ENCODE measurements at places on chromosomes 2 and 18. TPM values are rescaled to one million over a fixed set of nuclear protein-coding genes. Genes with fewer than 3 reads are reported as not detected.
A peak's percentile ranks its signal among the peaks of the same experiment; 100 is the strongest.

Gene PROKR1
- not detected for total RNA-seq

Gene GPAT2
- not detected for total RNA-seq

DNA sequence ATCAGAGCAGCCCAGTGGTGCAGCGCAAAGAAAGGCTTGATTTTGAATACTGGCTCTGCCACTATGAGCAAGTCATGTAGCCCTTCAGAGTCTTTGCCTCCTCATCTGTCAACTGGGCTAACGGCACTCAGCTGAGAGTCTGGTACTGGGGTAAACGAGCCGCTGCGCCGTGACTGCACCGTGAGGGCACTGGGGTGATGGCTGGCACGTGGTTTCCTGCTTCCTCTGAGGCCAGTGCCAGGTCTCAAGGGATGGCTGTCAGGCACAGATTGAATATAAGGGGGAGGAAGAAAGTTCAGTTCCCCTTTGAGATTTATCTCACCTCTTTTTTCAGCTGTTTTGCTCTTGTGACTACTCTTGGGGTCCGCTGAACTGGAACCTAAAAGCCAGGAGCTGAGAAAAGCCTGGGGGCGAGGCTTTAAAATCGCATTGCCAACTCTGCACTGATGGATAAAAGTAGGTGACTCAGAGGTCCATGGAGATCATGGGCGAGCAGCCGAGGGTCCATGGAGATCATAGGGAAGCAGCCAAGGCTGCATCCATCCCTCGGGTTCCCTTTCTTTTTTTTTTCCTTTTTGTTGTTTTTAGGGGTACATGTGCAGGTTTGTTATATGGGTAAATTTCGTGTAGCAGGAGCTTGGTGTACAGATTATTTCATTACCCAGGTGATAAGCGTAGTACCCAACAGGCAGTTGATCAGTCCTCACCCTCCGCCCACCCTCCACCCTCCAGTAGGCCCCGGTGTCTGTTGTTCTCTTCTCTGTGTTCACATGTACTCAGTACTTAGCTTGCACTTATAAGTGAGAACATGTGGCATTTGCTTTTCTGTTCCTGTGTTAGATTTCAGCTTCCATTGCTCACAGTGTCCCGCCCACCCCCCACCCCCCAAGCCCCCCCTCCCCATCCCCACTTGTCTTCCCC lies 114.3 kb downstream of the SPP2 start:
- peak; percentile 9 for DNase-seq
- no peaks in the 10 kb centered on the region for H3K4me1 ChIP-seq
- H3K36me3 ChIP-seq, result no peaks in the 10 kb centered on the region
- no peaks in the 10 kb centered on the region for H3K27me3 ChIP-seq
- no peak overlapping the region for H3K4me3 ChIP-seq

DNA sequence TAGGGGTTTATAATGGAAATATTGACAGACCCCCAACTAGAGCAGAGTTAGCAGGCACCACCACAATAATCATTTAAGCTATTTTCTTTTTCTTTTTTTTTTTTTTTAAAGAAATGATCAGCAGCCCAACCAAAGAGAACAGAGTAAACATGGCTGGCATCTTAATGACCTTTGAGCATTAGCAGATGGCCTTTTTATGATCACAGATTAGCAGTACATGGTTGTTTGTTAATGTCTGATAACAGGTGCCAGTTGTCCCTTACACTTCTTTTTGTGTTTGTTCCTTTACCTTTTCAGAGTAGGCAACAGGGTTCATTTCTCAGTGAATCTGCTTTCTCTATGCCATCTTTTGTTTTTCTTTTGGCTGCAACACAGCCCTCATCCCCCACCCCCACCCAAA lies 747.0 kb downstream of the BCL11A start:
- H3K36me3 ChIP-seq, result no peaks in the 10 kb centered on the region
- H3K27ac ChIP-seq, result no peak overlapping the region
- no peaks in the 10 kb centered on the region for H3K4me1 ChIP-seq
- no peak overlapping the region for H3K4me3 ChIP-seq

- no peaks in the 10 kb centered on the region for H3K4me1 ChIP-seq
- H3K36me3 ChIP-seq, result no peaks in the 10 kb centered on the region
- no peaks in the 10 kb centered on the region for H3K27me3 ChIP-seq
- no peak overlapping the region for H3K27ac ChIP-seq
- H3K4me3 ChIP-seq, result no peak overlapping the region
- DNase-seq, result no peak
These were observed 357.5 kb downstream of the PTPRM start for GRCh38 chr18:7924616-7925015.

DNA sequence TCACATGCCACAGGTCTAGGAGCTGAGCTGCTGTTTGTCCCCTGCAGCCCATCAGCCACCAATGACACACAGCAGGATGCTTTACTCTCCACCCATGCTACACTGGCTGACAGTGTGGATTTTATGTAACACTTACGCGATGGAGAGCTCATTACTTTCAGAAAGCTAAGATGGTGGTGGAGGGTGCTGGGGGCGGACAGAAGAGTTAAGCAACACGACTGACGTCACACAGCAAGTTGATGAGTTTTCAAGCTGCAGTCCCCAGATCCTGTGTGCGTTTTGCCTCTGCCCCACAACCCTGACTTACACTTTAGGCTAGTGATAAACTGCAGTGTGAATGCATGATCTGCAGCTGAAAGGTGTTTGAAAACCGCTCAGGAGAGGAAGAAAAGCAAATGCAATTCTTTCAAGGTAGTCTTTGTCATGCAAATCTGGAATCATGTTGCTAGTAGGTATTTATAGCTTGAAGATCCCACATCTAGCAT lies 42.4 kb downstream of the MRPS5 start:
- H3K36me3 ChIP-seq, result no peaks in the 10 kb centered on the region
- H3K27me3 ChIP-seq, result no peaks in the 10 kb centered on the region
- peaks cover 11% of the 10 kb centered on the region for H3K4me1 ChIP-seq
- no peak overlapping the region for H3K4me3 ChIP-seq
- H3K27ac ChIP-seq, result no peak overlapping the region
- DNase-seq, result no peak

DNA sequence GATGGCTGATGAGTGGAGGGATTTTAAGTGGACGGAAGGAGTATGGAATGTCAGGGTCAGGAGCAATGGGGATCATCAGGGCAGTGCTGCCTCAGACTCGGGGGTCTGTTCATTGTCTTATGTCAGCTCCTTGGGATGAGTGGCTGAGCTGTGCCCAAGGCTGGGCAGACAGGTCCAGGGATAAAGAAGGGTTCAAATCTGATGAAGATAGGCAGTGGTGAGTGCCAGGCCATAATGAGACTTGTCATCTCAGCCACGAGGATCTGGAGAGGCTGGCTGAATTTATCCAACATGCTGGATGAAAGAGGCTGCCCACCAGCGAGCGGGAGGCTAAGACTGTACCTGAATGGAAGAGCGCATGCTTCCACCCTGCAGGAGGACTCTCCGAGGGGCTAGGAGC lies 46.3 kb upstream of the APCDD1 start:
- H3K27ac ChIP-seq, result no peak overlapping the region
- DNase-seq, result no peak
- H3K36me3 ChIP-seq, result no peaks in the 10 kb centered on the region
- H3K4me3 ChIP-seq, result no peak overlapping the region

DNA sequence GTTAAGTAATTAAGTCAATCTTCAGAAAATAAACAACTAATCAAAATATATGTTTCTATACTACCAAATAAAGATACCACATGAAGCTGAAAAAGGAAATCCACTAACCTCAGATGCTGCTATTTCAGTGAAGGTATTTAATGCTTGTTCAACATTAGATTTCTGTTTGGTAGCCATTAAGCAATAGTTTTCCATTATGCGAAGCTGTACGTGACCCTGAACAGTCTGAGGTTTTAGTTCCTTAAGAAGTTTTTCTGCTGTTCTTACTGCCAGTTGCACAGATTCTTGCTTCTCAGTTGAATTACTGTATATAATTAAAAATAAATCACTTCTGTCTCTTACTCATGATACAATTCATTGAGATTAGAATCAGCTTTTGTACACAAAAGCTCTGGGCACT lies 65.4 kb downstream of the TTC21B start:
- no peak for DNase-seq
- no peaks in the 10 kb centered on the region for H3K27me3 ChIP-seq
- no peak overlapping the region for H3K27ac ChIP-seq
- no peaks in the 10 kb centered on the region for H3K4me1 ChIP-seq
- H3K36me3 ChIP-seq, result no peaks in the 10 kb centered on the region

Data from GM12878 (cell line).